ELF-1 (cell line): ENCODE measurements at places on chromosomes 1 and 21.

- no peak for DNase-seq
Observed at GRCh38 chr1:236343246-236343870, 50.7 kb upstream of the EDARADD start.

- no peak for DNase-seq
Observed at GRCh38 chr1:192311281-192311680, 5.5 kb upstream of the RGS21 start.

- DNase-seq: no peak
Observed at GRCh38 chr1:114111731-114112641, 41.7 kb downstream of the SYT6 start.

DNA sequence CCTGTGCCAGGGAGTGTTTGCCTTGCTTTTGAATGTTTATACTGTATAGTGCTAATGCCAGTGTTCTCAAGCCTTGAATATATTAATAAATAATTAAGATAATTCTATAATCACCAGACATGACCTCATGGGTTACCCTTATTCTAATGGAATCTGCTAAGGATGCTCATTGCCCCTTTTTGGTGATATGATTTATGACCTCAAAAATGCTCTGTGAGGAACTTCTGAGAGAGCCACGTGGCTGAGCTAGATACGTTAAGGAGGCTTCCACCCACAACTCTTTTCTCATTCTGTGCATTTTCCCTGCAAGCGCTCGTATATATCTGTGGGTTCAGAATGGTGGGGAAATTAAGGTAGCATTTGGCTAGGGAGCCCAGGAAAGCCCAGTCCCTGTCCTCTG is 19.6 kb upstream of the SLC30A1 start:
- DNase-seq: no peak

DNA sequence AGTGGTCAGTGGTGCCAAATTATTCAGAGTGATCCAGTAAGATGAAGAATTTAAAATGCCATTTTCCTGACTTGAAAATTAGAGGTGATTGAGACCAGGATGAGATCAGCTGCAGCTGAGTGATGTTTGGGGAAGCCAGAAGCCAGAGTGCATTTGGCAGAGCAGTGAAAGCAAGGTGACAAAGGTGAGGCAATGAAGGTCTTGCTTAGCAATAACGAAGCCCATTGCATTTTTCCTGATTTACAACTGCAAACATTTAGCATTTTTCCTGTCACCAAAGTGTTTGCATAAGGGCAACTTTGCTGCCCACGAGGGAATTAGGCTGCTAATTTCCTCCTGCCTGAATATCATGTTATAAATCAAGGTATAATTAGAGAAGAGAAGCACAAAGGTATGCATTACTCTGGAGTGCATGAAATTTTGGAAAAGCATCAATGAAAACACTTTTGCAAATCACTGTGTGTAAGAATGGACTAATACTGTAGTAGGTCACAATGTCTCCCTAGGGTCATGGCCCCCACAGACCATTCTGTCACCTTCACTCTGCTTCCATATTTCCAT is 188.2 kb upstream of the LYPLAL1 start:
- no peak for DNase-seq

- no peak for DNase-seq
Observed at GRCh38 chr1:166182281-166182680, 15.5 kb upstream of the FAM78B start.

GRCh38 chr1:95196017-95196416 is 38.0 kb upstream of the RWDD3 start:
- no peak for DNase-seq

- DNase-seq: no peak
Observed at GRCh38 chr1:147162093-147162492, 10.2 kb downstream of the PRKAB2 start.

DNA sequence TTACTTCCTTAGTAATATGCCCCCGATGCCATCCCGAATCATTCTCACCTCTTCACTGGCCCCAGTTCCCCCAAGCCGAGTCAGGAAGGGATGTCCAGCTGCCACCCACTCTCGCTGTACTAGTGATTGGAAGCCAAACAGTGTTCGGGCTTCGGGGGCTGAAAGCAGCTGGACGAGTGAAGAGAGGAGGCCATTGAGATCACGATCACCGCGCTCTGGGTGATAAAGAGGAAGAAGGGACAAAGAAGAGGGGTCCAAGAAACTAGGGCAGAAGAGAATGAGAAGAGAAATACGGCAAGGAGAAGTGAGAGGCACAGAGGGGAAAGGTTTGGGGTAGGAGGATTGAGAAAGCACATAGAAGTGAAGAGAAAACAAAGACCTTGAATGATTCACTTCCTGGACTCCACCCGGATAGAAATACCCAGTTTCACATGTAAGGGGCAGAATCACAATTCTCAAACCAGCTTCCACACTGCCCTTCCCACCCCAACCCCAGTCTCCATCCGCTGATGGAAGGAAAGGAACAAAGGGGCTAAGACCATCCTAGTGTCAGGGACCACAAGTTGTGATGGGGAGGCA is 3.7 kb upstream of the SF3B4 start:
- DNase-seq: no peak

DNA sequence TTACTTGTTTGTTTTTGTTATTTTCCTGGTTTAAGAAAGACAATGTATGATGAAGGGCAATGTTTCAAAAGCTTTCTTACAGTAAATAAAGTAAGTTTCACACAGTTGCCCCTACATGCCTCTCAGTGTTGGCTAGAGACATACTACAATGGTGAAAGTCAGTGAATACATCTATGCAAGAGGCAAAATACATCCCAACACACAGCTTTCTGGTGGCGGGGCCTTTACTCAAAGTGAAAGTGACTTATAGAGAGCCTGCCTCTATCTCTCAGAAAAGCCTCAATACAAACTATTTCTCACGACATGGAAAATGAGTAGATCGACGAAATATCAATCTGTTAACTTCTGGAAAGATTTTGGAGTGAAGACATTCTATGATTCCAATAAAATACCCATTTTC is 122.3 kb downstream of the SLC30A10 start:
- no peak for DNase-seq

GRCh38 chr1:103372866-103373265 is 152.6 kb upstream of the RNPC3 start:
- DNase-seq: no peak

DNA sequence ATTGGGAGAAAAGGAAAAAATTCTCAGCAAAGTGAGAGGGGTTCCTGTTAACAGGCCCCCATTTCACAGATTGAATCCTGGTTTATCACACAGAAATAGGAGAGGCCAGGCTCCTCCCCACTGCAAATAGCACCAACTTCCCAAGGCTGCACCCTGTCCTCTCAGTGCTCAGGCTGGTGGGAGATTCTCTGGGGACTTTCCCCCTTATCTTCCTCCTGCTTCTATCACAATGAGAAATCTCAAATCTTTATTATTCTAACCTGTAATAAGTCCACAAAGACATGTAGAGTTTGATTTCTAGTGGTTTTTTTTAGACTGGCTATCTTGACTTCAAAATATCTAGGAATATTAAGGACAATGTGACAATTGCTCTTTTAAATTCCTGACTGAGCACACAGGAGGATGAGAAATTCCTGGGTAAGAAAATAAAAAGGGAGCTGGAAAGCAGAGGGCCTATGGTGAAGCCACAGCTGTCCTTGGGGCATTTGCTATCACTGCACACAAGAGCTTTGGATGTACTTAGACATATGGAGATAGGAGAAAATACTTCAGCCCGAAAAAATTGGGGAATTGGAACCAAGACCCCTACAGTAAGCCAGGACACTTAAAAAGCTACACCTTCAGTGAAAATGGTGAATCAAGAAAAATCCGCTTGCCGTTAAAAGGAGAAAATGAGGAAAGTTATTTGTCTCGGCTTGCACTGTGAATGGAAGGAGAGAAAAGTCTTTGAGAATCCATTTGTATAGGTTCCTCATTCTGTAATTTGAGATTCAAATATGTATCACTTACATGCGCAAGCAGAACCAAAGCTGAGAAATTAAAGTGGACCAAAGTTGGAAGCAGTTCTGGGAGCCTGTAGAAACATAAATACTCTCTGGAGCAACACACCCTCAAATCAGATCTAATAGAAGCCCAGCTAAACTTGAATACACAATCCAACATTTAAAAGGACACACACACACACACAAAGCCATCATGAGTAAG is 65.9 kb upstream of the C1orf105 start:
- no peak for DNase-seq

DNA sequence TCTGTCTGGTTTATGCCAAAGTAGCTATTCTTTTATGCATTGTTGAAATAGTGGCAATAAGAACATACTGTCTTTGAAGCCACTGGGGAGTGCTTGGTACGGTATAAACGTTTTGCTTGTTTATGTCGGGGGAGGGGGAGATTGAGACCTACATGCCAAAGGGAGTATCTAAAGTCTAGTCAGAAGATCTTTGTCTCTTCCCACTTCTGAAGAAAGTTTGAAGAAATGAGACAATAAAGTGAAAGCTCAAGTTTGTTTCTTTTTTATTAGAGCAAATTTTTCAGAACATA is 6.8 kb downstream of the AKIRIN1 start:
- no peak for DNase-seq

- DNase-seq: no peak
Observed at GRCh38 chr21:21000591-21001175, 2.5 kb downstream of the NCAM2 start.

DNA sequence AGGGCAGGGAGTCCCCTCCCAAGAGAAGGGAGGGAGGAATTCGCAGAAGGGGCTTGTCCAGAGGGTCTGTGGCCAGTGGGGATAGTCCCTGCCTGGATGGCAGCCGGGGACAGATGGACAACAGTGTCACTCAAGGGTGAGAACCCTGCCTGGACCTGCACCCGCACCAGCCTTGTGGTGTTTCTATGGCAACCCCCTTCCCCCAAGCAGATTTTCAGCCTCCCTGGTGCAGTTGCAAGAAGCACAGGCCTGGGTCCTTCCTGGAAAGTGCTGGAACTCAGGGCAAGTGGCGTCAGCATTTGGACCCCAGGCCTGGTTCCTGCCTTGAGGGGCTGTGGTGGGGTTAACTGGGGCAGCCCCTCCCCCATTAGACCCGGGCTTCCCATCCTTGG is 83.8 kb upstream of the ACTL8 start:
- DNase-seq: no peak

DNA sequence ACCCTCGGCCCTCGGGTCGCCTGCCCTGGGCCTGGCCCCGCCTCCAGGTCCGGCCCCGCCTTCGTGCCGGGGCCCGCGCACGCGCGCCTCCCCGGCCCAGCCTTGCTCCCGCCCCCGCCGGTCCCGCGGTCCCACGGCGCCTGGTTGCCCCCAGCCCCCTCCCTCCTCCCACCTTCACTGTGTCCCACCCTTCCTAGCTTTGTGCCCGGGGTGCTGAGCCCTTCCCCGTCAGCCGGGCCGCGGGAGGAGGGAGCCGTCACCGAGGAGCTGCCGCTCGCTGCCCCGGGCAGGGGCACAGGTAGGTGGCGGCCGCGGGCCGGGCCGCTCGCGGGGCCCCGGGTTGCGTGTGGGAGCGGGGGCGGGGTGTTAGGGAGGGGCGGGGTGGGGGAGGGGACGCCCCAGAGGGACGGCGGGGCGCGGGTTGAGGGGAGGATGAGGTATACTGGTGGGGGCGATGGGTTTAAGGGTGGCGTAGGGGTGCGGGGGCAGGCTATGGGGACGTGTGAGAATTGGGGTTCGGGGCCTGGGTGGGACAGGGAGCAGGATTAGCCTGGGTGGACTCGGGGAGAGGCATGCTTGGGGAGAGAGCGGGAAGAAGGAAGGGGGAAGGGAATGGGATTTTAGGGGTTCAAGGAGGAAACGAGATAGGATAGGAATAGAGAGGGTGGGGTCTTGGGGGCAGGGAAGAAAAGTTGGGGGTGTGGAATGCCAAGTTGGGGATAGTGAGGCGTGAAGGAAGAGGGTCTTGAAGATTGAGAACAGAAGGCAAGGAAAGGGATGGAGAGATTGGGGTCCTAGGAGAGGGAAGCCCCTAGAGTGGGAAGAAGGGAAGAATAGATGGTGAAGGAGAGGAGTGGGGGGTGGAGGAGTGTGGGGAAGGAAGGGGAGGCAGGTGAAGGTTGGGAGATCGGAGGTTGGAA is at the start of gene LRRC42:
TSS of gene LRRC42 (plus strand) at position 99 of the 920 bp plus-strand sequence. CDS start 5,650 bp downstream, outside the sequence.
- no peak for DNase-seq

GRCh38 chr1:201741763-201742342 is 87.1 kb upstream of the IPO9 start:
- no peak for DNase-seq

GRCh38 chr1:114206392-114206791 is 52.7 kb upstream of the SYT6 start:
- DNase-seq: no peak

DNA sequence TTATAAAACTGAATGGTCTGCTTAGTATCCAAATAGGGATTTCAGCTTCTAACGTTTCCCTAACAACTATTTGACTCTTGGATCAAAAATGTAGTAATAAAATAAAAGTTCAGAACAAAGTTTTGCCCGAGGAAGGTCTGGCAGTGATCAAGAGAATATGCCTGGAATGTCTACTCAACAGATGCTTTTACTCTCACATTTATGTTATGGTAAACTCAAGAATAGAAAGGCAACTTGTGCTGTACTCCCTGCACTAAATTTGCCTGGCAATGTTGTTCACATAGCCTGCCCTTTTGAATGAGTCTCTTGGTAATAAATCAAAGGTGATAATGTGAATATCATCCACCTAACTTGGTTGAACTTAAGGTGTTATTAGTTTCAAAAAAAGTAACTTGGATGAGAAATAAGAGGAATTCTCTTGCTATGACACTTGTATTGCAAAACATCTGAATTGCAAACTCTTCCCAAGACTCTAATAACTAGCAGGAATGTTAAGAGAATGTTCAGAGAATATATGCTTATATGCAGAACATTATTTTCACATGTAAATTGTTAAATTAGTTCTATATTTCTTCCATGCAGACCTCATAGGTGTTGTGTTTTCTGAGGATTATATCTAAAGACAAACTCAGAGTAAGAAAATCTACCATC is 215.8 kb downstream of the COL24A1 start:
- no peak for DNase-seq

GRCh38 chr1:26318338-26319064 is 743 bp downstream of the CD52 start:
- DNase-seq: no peak

GRCh38 chr1:114510274-114511031 is 550 bp downstream of the TRIM33 start:
- peak; percentile 60 for DNase-seq

- no peak for DNase-seq
Observed at GRCh38 chr1:230790026-230790425, 42.8 kb downstream of the CAPN9 start.

GRCh38 chr1:169534653-169535052 is 48.9 kb upstream of the SLC19A2 start:
- DNase-seq: no peak

GRCh38 chr1:185154912-185155513 is 1.7 kb downstream of the TRMT1L start:
- DNase-seq: no peak

DNA sequence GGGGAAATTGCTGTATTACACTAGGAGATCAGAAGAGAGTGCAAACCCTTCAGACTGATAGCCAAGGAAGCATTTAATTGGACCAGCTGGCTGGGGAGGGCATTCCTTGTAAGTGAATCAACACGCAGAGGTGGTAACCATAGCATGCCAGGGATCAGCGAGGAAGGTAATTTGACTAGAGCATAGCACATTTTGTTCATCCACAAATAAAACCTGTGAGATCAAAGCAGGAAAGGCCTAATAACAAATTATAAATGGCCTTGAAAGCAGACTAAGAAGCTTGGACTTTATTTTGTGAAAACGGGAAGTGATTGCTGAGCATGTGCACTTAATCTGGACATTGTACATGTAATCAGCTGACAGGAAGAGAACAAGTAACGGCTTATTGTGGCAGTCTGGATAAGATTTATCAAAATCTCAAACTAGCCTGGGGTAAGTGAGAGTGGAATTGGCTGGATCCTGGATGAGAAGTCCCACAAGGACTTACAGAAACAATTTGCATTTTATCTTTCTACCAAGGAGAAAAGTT is 11.7 kb upstream of the CD55 start:
- no peak for DNase-seq

- no peak for DNase-seq
Observed at GRCh38 chr1:91997607-91998195, 32.1 kb upstream of the EPHX4 start.
